ENCODE measurements at places on chromosomes 3 and 15. TPM values are rescaled to one million over a fixed set of nuclear protein-coding genes. Genes with fewer than 3 reads are reported as not detected.

DNA sequence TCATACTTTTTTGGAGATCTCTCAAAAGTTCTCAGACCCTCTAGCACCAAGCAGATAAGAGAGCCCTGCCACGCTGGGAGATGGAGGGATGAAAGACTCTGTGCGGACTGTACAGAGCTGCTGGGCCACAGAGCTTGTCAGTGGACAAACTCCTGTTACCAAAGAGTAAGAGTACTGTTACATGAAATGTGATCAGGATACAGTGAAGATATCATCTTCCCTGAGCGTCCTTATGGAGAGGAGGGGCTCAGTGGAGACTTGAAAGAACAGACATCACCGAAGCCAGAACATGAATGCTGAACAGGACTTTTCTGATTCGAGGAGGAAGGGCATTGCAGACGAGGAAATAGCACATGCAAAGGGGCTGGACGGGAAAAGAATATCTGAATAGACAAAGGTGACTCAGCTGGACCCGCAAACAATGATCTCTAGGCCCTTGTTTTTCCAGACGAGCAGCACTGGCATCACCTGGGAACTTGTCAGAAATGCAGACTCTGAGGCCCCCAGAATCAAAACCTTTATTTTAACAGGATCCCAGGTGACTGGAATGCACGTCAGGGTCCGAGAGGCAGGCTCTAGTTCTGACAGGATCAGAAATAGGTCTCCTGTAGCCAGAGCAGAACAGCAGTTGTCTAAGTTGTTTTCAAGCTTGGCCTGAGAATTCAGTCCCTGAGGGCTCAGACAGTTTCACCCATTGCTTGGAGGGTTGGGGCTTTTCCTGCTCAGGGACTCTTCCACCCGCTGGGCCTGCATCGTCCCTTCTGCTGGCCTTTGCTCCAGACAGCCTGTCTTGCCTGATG lies 277.9 kb downstream of the RPLP1 start:
- H3K4me3 ChIP-seq, result no peak overlapping the region
- no peak overlapping the region for H3K27ac ChIP-seq

DNA sequence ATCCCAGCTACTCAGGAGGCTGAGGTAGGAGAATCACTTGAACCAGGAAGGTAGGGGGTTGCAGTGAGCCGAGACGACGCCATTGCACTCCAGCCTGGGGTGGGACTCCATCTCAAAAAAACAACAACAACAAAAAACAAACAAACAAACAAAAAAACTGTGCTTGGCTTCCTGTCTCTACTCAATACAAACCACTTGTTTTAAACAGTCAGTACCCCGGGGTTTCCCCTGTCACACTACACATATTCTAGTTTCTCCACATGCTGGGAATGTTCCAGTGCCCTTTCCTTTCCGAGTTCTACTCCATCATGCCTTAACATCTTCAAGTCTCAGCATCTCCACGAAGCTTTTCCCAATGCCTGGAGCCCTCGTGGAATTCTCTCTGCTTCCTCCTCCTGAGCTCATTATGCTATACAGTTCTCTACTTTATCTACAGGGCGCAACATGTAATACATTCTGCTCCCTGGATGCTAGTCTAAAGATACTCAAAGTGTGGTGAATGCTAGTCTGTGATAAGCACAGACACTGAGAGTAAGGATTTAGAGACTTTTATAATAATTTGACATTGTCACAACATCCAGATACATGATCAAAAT lies 7.8 kb downstream of the EMC3 start:
- H3K36me3 ChIP-seq, result peaks cover 57% of the 10 kb centered on the region
- H3K27me3 ChIP-seq, result no peaks in the 10 kb centered on the region
- no peak for DNase-seq
- peaks cover 61% of the 10 kb centered on the region for H3K4me1 ChIP-seq
- H3K4me3 ChIP-seq, result no peak overlapping the region

DNA sequence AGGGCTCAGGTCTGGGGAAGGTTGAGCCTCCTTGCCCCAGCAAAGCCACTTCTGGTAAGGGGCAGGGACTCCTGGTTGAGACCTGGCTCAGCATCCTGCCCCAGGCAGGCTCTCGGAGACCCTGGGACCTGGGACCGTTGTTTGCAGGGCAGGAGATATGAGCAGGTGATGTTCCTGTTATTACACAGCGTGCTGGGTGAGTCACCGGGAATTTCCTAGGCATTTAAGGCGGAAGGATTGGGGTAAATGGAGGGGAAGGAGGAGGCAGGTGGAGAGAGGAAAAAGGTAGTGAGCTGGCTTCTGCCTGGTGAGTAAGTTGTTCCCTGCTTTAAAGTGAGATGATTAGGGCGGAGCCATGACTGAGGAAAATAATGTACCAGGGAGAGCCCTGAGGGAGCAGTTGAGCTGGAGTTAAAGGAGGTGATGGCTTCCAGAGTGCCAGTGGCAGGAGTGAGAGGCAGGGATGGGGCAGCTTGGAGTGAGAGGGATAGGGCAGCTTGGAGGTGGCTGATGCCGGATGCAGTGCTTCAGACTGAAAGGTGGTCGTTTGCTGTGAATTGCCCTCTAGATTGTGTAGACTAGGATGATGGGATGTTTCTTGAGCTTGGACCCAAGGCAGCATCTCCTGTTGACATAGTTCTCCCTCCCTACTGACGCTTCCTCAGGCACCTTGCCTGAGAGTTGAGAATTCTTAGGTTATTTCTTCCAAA lies 79.4 kb downstream of the AAGAB start:
- peak overlapping the region; percentile 63 for H3K27ac ChIP-seq
- no peaks in the 10 kb centered on the region for H3K27me3 ChIP-seq
- H3K36me3 ChIP-seq, result no peaks in the 10 kb centered on the region
- no peak for DNase-seq
- peaks cover 42% of the 10 kb centered on the region for H3K4me1 ChIP-seq
- no peak overlapping the region for H3K4me3 ChIP-seq

- no peak for DNase-seq
- no peaks in the 10 kb centered on the region for H3K27me3 ChIP-seq
- no peak overlapping the region for H3K27ac ChIP-seq
- H3K36me3 ChIP-seq, result no peaks in the 10 kb centered on the region
Measured at GRCh38 chr3:25784971-25785370, 1.7 kb upstream of the NGLY1 start.

GRCh38 chr3:179292450-179292849 lies 30.4 kb upstream of the ZNF639 start:
- no peaks in the 10 kb centered on the region for H3K36me3 ChIP-seq
- no peak for DNase-seq
- no peak overlapping the region for H3K4me3 ChIP-seq

DNA sequence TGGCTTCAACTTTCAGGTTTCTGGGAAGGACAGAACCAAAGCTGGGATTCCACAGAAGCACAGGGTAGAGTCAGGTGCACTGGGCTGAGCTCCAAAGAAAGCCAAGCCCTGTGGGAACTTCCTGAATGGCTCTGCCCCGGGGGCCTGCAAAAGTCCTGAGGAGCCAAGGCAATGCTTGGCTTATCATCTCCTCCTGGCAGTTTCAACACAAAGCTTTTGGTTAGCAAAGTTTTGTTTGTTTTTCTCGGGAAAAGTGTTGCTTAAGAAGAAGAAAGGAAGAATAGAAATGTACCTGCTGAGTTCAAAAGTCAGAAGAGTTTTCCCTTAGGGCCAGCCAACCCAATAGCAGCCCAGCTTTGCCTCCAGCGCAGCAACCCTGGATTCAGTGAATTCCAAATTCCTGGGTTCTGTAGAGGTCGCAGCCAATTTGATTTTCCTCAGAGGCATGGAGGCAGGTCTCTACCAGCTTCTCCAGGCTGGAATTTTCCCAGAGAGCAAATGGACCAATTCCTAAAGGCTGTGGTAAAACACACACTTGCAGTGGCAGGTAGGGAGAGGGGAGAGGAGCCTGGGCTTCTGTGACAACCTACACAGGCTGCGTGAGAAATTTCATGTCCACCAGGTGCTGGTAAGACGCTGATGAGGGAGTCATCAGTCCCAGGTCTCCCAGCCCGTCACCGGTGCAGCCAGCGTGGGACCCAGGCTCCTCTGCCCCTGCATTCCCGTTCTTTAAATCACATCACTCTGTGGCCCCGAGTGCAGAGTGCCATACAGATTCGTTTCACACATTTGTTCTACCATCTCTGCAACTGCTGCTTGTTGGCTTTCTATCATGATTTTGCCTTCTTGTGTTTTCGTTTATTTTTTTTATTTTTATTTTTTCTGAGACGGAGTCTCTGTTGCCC lies 54.3 kb upstream of the SNRPA1 start:
- no peaks in the 10 kb centered on the region for H3K27me3 ChIP-seq
- no peak overlapping the region for H3K4me3 ChIP-seq
- H3K27ac ChIP-seq, result no peak overlapping the region
- no peak for DNase-seq
- no peaks in the 10 kb centered on the region for H3K4me1 ChIP-seq

DNA sequence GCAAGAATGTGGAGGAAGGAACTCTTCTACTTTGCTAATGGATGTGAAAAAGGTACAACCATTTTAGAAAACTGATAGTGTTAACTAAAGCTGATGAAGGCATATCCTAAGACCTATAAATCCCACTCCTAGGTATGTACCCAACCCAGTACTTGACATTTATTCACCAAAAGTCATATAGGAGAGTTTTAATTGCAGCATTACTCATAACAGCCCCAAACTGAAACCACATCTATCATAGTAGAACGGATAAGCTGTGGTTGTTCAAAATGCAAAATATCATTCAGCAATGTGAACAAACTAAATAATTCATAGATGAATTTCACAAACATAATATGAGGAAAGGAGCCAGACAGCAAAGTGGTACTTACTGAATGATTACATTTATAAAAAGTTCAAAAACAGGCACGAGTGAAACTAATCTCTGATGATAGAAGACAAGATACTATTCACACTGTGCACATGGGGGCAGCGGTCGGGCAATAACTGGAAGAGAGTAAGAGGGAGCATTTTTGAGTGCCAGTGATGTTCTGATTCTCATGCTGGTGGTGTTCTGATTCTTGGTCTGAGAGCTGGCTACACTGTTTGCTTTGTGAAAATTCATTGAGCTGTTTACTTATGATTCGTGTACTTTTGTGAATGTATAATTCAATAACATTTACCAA lies 34.3 kb downstream of the GOLIM4 start:
- H3K36me3 ChIP-seq, result no peaks in the 10 kb centered on the region
- no peaks in the 10 kb centered on the region for H3K4me1 ChIP-seq
- H3K27me3 ChIP-seq, result no peaks in the 10 kb centered on the region
- no peak overlapping the region for H3K4me3 ChIP-seq

GRCh38 chr3:193711166-193711485 lies 118.1 kb downstream of the OPA1 start:
- no peaks in the 10 kb centered on the region for H3K36me3 ChIP-seq
- no peaks in the 10 kb centered on the region for H3K4me1 ChIP-seq
- H3K4me3 ChIP-seq, result no peak overlapping the region
- no peak overlapping the region for H3K27ac ChIP-seq

The CRABP1 gene
- not detected for total RNA-seq

The GNAT1 gene
- not detected for total RNA-seq

The ATP13A4 gene
- 74.1 TPM for total RNA-seq

The SIDT1 gene
- 4.7 TPM for total RNA-seq

The FANCD2 gene
- total RNA-seq, result 9.0 TPM

The FRMD5 gene
- 4.4 TPM for total RNA-seq

The CAPN7 gene
- 41.4 TPM for total RNA-seq

The ACSBG1 gene
- 1.9 TPM for total RNA-seq

All from left lung (tissue), 14 donors.